ENCODE measurements at places on chromosomes 6 and 20.

DNA sequence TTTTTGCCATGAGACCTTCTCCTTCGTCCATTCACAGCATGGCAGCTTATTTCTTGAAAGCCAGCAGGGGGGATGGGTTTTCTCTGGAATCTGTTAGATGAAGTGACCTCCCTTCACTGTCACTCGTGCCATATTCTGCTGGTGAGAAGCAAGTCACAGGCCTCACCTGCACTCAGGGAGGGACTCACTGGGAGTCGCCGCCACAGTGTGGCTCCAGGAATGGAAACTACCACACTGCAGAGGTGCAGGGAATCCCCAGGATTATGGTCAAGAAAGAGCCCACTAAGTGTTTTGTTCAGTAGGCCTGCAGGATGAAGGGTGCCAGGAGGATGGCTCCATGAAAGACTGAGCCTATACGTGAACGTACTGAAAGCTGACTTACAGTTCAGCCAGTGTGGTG, 161.1 kb upstream of the AKAP12 start:
- no peak for DNase-seq

GRCh38 chr20:43836790-43837189, 77.9 kb upstream of the TOX2 start:
- DNase-seq: no peak

DNA sequence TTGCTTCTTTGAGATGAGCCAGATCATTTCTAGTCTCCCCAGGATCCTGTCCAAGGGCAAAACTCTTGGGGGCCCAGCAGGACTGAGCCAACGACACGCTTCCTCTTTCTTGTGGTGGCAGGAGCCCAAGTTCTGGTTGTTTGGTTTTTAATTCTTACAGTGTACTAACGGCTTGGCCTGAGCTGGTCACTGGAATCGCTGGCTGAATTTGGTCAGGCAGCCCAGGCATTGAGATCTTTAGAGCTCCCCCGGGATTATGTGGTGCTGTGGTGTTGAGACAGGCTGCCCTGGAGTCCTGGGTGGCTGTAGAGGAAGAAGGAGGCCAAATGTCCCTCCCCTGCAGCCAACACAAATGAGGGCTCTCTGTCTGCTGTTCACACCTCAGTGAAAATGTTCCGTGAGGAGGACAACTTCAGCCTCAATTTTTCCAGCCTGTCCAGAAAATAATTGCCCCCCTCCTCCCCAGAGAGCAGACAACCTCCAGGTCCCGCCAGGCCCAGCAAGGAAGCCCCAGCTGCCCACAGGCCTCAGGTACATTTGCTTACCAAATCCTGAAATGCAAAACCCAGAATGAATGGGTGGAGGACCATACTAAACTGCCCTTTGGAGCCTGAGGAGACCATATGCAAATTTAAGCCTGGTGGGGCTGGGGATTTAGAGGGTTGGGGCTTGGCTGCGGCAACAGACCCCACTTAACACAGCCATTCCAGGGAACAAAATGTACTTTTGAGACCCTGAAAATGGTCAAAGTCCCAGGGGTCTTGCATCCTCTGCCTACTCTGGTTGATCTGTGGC, 23.6 kb downstream of the BNIP5 start:
- DNase-seq: no peak

DNA sequence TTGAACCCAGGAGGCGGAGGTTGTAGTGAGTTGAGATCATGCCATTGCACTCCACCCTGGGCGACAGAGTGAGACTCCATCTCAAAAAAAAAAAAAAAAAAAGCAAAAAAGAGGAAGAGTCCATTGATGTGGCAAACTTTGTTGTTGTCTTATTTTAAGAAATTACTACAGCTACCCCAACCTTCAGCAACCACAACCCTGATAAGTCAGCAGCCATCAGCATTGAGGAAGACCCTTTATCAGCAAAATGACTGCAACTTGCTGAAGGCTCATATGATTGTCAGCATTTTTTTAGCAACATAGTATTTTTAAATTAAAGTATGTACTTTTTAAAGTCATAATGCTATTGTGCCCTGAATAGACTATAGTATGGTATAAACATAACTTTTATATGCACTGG, 48.8 kb downstream of the ZFP64 start:
- no peak for DNase-seq

DNA sequence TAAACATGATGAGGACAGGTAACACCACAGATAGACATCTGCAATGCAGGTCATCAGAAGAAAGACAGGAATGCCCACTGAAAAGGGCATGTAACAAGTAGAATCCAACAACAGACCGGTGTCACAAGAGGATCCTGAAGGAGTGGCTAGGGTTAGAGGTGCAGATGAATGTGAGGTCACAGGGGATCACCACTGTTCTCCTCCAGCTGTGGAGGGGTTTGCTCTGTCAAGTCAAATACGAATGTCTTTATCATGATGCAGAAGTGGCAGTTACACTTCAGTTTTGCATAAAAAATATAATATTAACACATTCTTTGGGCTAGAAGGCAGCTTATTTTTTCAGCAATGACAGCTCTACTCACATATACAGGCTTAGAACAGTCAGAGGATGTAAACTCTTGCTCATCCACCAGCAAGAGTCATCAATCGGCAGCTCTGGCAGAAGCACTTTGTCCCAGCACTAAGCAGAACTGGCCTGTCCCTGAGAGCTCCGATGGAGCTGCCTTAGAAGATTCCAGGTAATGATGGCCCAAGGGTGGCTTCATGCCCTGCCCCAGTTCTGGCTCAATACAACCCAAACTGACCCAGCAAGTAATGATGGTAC, 130.4 kb upstream of the TRAF3IP2 start:
- no peak for DNase-seq

DNA sequence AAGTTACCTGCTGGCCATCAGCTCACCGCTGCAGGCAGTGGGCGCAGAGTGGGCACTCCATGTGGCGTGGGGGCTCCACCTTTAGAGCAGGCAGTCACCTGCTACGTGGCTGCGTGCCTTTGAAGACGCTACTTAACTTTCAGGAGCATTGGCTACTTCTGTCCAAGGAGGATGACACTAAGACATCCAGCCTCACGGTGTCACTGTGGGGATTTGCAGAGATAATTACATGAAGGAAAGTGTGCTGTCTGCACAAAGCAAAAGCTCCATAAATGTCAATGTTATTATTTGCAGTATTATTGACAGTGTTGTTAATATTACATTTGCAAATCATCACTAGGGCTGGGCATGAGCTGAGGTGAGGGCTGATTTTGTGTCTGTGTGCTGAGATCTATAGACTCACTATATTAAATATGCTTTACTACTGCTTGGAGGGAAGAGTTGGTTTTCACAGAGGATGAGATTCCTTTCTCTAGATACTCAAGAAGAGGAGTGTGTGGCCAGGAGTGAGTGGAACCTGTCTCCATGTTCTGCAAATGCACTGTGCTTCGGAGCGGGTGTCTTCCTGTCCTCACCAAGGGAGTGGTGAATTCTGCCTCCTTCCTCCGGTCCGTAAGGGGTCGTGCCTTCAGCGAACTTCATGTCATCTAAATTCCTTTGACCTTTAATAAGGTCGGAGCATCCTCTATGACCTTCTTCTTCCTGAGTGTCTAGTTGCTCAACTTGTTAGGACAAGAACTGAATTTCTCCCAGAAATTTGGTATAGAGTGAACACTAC, 165.8 kb upstream of the SYNDIG1 start:
- no peak for DNase-seq

- DNase-seq: no peak
Observed at GRCh38 chr6:156822747-156823206, 45.6 kb downstream of the ARID1B start.

- DNase-seq: no peak
Observed at GRCh38 chr20:54228841-54229240, 21.0 kb downstream of the PFDN4 start.

GRCh38 chr6:89386917-89387491, 25.1 kb downstream of the RRAGD start:
- no peak for DNase-seq

- DNase-seq: no peak
Observed at GRCh38 chr6:44548319-44548718, 160.8 kb downstream of the CDC5L start.

- DNase-seq: no peak
Observed at GRCh38 chr6:157392927-157393668, 12.1 kb downstream of the ZDHHC14 start.

DNA sequence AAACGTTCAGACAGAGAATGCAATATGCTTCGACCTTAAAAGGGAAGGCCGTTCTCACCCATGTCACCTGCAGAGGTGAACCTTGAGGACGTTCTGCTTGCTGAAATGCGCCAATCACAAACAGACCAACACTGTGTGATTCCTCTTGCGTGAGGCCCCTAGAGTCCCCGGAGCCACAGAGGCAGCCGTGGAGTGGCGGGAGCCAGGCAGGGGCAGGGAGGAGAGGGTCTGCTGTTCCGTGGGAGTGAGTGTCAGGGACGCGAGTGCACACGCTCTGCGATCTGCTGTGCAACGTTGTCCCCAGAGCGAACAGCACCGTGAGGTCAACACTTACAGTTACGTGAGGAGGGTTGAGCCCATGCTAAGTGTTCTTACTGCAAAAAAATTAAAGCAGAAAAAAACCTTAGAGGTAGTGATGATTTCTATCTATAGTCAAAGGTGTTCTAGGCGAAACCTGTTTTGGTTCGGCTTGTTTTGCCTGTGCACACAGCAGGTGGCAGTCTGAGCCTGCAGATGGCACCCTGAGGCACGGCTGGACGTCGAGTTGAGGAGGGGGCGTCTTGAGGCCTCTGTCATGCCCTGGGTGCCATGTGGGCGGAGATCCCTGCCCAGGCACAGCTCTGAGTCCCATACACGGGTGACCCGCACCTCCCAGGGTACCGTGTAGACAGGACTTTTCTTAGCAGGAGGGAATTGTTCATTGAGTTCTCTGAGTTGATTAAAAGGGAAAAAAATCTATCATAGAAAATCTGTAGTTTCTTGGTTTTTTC, 71.7 kb upstream of the FRMD1 start:
- no peak for DNase-seq

GRCh38 chr6:31908791-31909190, 6.9 kb upstream of the ZBTB12 start:
- no peak for DNase-seq

GRCh38 chr6:158787395-158787794, 31.8 kb downstream of the EZR start:
- DNase-seq: no peak

GRCh38 chr20:62744741-62745191, 36.1 kb downstream of the NTSR1 start:
- DNase-seq: no peak

- no peak for DNase-seq
Observed at GRCh38 chr20:38665094-38665493, 59.2 kb upstream of the SLC32A1 start.

DNA sequence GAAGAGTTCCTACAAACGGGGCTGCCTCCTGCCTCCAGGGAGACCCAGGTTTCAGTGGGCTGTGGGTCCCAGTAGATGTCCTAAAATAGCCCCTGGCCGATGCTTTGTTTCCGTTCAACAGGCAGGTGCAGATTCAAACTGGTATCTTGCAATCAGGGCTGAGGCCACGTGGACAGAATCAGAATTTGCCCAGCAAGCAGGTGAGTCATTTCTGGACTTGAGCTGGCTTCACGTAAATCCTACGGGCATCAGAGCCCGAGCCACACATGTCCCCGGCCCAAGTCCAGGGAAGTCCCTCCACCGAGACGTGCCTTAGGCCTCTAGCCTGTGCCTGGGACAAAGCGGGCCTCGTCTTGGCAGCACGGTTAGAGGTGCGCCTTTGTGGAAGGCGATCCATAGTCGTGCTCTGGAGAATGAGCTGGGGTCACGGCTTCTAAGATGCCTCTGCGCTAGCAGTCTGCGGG, 101.6 kb upstream of the FRMD1 start:
- no peak for DNase-seq

DNA sequence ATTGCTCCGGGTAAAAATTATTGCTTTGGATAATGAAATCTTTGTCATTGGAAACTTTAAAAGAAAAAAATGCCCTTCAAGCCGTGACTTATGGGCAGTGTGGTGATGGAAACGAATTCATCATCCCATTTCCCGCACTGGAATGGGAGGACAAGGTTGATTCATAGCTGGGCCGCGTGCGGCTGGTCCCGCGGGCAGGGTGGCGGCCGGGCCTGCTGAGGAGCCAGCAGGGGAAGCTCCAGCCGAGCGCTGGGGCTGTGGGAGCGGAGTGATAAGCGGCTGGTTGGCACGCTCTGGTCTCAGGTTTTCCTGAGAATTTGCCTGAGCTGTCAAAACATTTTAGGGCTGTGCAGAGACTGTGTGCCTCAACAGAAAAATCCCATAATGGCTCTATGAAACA, 351.7 kb downstream of the CDC5L start:
- no peak for DNase-seq

DNA sequence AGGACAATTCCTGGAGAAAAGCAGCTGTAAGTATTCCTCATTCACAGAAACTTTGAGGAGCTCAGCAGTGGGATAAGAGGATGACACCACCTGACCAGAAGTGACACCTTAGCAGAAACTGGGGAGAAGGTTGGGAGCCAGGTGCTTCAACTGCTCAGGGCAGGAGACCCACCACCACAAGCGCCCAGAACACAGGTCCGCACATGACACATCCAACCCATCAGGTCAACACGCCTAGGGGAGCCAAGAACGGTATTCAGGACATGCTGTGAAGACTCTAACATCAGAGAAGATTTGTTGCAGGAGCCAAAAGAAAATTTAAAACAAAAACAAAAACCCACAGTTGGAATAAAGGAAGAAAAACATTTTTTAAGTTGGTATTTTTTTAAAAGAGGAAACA, 50.5 kb downstream of the SLC23A2 start:
- DNase-seq: no peak

DNA sequence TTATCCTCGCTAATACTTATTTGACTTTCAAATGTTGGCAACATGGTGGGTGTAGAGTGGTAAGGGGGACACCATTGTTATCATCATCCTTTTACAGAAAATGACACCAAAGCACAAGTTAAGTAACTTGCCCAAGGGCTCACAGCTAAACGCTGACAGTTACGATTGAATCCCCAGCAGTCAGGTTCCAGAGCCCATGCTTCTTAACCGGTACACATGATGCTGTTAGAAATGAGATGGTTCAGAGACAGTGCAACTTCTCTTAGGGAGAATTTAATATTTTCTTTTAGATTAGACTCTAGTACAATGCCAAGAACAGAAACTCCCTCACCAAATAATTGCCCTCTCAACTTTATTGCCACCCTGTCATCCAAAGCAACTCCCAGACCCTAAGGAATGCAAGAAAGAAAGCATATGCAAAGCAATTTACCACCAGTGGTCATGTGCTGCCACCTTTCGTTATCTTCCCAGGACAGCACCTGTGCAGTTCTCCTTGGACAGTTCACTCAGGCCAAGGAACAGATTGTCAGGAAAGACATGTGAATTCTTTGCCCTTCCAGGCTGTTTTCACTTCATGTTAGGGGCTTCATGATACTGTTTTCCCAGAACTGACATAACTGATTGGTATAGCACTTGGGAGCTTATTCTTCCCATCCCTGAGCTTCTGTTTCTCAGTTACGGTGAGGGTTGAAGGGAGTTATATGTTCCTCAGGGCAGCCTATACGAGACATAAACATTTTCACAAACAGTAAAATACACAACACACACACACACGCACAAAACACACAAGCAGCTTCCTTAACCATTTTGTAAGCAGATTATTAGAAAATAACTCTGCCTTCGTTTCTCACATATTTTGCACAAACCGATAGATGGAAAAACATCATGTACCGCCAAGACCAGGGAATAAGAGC, 5.1 kb downstream of the HLA-DMA start:
- DNase-seq: no peak
